Type B pancreatic cell (in vitro differentiated cells): ENCODE measurements at places on chromosomes 6 and 20. TPM values are rescaled to one million over a fixed set of nuclear protein-coding genes. Genes with fewer than 3 reads are reported as not detected.

DNA sequence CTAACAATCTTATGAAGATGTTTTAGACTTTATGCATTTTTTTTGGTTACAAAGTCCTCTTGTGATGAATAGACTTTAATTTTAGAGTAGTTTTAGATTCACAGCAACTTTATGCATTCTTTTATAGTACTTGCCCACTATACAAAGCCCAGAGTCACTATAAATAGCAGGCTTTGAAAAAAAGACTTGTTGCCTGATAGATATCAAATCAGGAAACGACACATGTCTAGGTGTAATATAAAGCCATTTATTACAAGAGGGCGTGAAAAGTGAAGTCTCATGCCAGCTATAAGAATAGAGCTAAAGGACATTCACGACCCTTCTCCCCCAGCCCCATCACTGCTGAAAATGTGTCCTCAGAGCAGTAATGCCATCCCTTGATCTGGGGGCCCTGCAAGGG is 78.0 kb upstream of the MRPS10 start:
- no peak for DNase-seq

DNA sequence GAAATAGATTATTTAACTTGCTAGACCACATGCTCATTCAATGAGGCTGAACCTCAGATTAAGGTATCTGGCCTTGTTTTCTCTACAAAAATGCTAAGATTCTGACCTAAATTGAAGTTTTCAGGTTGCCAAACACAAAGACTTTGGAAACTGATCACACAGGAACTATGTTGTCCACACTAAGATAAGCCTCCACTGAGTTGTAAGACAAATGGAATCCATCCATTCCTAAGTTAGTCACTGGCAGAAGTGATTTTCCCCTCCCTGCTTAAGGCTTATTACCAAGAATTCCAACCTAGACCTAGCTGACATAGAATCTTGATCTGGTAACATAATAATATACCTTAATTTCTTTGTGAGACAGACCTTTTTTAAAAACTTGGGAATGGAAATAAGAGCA is 608.1 kb downstream of the TENT5A start:
- DNase-seq = no peak

GRCh38 chr6:167856999-167857660 is 30.4 kb downstream of the AFDN start:
- no peak for DNase-seq

GRCh38 chr20:37990571-37991151 is 42.6 kb downstream of the TTI1 start:
- DNase-seq = no peak

DNA sequence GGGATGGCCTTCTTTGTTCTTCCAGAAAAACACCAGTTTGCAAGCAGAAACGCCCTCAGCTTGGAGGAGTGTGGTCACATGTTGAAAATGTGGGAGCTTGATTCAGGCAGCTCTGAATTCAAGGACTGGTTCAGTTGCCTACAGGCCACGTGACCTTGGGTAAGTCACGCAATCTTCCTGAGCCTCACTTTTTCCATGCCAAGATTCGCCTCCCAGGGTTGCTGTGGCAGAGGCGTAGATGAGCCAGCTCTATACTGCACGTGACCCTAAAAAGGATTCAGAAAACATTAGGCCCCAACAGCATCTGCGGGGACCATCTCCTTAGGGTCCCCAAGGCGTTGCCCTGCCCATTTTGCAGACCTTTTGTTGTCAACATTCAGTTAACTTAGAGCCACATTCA is 112.0 kb upstream of the SNX9 start:
- DNase-seq = no peak

DNA sequence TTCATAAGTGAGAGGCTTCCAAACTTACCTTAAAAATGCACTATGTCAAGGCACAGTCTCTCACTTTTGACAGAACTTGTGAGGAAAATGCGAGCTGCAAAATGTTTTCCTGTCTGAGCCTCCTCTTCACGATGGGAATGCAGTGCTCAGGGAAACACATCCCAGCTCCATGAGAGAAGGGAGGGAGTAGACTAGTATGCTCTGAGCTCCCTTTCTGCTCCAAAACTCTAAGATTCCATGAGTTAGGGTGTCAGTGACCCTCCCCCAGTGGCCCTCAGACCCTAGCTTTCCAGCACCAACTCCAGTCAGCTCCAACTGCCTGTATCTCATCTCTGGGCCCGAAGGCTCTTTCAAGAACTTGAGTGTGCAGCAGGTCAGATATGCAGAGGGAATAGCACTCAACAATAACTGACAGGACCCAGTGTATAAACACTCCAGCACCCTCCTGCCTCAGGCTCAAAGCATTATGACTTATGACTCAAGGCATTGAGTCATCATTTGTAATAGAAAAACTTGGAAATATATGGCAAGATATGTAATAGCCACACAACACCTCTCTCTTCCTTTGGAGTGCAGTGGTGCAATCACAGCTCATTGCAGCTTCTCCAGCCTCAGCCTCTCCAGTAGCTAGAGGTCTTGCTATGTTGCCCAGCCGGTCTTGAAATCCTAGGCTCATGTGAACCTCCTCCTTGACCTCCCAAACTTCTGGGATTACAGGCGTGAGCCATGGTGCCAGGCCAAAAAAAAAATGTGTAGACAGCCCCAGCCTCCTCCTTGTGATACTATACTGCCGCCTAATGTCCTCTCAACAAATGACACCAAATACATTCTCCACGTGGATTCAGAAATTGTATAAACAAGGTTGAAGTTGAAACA is 16.7 kb upstream of the ENTPD6 start:
- no peak for DNase-seq

GRCh38 chr20:46485431-46485830 is 27.9 kb downstream of the ZNF334 start:
- no peak for DNase-seq

DNA sequence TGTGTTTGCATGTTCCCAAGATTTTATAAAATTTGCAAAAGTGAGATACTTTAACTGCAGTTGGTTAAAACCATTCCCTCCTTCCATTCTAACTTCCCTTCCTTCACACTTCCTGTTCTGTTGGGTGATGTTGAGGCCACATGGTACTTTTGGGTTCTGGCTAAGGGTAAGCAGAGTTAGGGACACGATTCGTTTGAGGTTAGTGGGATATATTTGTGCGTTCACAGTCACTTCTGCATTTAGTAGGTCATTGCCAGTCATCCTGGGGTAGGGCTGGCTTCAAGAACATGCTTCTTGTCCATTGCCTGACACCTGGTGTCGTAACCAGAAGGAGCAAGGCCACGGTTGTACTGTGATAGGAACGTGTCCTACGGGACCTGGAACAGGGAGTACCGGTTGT is 340.1 kb downstream of the ZFAND3 start:
- DNase-seq = no peak

- no peak for DNase-seq
These were observed 8.4 kb downstream of the BPIFB2 start for GRCh38 chr20:33015700-33016580.

DNA sequence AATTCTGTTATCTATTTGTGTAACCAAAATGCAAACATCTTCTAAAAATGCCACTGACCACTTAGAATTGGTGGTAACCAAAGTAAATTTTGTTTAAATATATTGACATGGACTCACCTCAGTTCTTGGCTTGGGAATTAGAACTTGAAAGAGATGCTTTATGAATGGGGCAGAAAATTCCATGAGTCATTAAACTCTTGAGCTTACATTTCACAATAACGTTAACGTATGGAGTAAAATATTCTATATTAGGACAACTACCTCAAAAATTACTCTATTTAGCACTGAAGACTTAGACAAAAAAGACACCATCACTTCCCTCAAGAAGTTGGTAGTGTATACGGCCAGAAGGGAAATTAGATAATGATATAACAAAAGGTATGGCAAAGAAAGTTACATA is 752.2 kb upstream of the MARCKS start:
- DNase-seq = no peak

DNA sequence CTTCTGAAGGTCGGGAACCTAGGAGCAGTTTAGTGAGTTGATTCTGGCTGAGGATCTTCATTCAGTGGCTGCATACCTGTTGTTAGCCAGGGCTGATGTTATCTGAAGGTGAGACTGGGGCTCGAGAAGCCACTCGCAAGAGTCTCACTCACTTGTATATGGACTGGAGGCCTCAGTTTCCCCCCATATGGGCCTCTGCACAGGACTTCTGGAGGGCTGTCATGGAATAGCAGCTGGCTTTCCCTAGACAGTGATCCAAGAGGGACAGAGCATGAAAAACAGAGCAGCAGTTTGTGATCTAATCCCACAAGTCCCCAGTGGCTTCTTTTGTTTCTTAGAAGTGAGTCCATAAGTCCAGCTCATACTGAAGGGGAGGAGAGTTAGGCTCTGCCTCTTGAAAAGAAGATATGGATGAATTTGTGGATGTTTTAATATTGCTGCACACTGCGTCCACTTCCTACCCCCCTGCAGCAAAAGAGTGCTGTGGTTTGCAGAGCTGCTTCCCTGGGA is 623.4 kb downstream of the CDH26 start:
- DNase-seq = no peak

DNA sequence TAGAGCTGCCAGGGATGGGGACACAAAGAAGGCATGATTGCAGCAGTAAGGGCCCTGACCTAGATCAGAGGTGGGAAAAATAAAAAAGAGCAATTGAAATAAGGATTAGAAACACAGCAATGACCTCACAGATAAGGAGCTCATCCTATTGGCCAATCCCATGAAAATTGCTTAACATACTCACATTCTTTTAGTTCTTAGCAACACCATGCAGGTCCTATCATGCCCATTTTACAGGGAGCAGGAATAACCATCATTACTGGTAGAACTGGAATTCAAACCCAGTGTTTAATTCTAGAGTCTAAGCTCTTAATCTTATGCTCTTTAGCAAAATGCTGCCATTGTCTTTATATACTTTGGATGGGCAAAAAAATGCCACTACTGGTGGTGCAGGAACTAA is 267.7 kb downstream of the RNF144B start:
- DNase-seq = no peak

GRCh38 chr20:63446216-63447024 is 26.0 kb downstream of the KCNQ2 start:
- no peak for DNase-seq

DNA sequence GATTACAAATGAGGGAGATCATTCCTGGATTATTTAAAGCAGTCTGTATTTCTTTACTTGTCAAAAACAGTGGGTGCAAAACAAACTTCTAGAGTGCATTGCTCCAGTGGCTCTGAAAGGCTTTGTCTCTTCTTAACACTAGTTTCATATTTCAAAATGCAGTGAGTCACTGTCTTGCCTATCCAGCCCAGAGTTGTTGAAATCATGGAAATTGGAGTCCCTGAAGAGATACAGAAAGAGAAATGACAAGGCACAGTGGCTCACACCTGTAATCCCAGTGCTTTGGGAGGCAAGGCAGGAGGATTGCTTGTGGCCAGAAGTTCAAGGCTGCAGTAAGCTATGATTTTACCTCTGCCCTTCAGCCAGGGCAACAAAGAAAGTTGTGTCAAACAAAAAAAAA is 11.3 kb downstream of the SLC2A12 start:
- no peak for DNase-seq

TMEM200A gene
- total RNA-seq = 18.4 and 19.2 TPM in 2 replicates

SLC13A3 gene
- 3.2 and 7.9 TPM in 2 replicates for total RNA-seq

MUCL3 gene
- 0.31 and 3.5 TPM in 2 replicates for total RNA-seq

TOX2 gene
- total RNA-seq = 1.5 and 4.7 TPM in 2 replicates

RPL10A gene
- 1,788 and 1,808 TPM in 2 replicates for total RNA-seq

SLC17A3 gene
- total RNA-seq = 0.33 TPM in 1 of 2 replicates, not detected in the other

EYA4 gene
- total RNA-seq = 2.3 and 29.7 TPM in 2 replicates

CRISP2 gene
- 0.48 and 0.58 TPM in 2 replicates for total RNA-seq
